Stomach (tissue), 19 donors: ENCODE measurements at places on chromosomes 16 and 17.
A peak's percentile ranks its signal among the peaks of the same experiment; 100 is the strongest.

- peak overlapping the region; percentile 29 for H3K4me3 ChIP-seq
- no peak overlapping the region for H3K27ac ChIP-seq
- no peaks in the 10 kb centered on the region for H3K27me3 ChIP-seq
- H3K4me1 ChIP-seq = peaks cover 27% of the 10 kb centered on the region
- H3K36me3 ChIP-seq = peaks cover 82% of the 10 kb centered on the region
- peak; percentile 89 for DNase-seq
Observed at GRCh38 chr17:17810084-17810894, 26.5 kb downstream of the SREBF1 start.

GRCh38 chr16:28167221-28167620, 44.5 kb downstream of the XPO6 start:
- H3K27ac ChIP-seq = no peak overlapping the region
- H3K4me1 ChIP-seq = peaks cover 10% of the 10 kb centered on the region
- DNase-seq = no peak
- peaks cover 62% of the 10 kb centered on the region for H3K36me3 ChIP-seq

DNA sequence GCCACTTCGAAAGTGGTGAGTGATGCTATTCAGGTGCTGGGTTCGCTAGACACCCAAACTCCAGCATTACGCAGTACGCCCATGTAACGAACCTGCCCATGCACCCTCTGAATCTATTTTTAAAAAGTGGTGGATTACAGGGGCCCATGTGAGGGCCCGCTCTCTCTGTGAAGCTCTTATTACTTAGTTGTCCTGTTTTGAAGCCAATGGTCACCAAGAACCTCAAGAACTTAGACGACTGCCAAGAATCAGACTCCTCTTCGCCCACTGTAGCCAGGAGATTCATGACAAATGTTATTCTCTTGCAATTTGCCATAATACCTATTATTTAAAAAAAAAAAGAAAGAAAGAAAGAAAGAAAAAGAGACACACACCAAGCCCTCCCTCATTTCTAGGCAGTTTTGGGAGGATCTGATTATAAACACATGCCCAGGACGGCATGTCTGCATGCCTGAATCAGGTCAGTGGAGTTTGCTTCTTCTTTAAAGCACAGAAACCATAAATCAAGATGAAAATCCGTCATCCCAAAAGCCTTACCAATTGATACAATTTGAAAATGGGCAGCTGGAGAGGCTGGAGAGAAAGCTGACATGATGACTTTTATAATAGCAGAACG, 108.6 kb downstream of the IRX3 start:
- DNase-seq = no peak
- no peak overlapping the region for H3K4me3 ChIP-seq
- no peak overlapping the region for H3K27ac ChIP-seq
- no peaks in the 10 kb centered on the region for H3K36me3 ChIP-seq
- peaks cover 9% of the 10 kb centered on the region for H3K27me3 ChIP-seq

DNA sequence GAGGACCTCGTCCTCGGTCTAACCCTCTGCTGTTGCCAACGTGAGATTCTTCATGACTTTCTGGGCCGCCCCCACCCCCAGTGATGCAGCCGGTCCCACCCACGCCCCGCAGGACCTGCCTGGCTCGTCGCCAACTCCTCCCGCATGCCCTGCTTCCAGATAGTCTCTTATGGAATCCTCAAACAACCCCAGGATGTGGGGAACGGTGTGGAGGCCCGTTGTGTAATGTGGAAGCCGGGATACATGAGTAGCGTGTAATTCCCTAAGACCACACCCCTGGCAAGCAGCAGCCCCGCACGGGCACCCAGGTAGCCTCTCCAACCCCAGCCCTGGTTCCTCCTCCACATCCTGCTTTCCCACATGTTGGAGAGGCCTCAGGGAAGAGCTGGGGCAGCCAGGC, 275.9 kb downstream of the C16orf95 start:
- H3K27ac ChIP-seq = no peak overlapping the region
- no peak for DNase-seq
- no peaks in the 10 kb centered on the region for H3K36me3 ChIP-seq

GRCh38 chr17:77282524-77283515, 142.1 kb downstream of the SEC14L1 start:
- H3K27ac ChIP-seq = peak overlapping the region; percentile 94
- DNase-seq = peak; percentile 94
